ENCODE measurements at places on chromosomes 7 and 10. TPM values are rescaled to one million over a fixed set of nuclear protein-coding genes. Genes with fewer than 3 reads are reported as not detected.

The OR2A42 gene
- not detected for total RNA-seq

GRCh38 chr10:94489107-94489506 lies 56.5 kb upstream of the HELLS start:
- H3K27ac ChIP-seq, result no peak overlapping the region
- no peaks in the 10 kb centered on the region for H3K4me1 ChIP-seq
- peaks cover under 1% of the 10 kb centered on the region for H3K36me3 ChIP-seq

The AQP1 gene
- not detected for total RNA-seq

GRCh38 chr10:90051474-90051873 lies 350.1 kb downstream of the KIF20B start:
- no peaks in the 10 kb centered on the region for H3K27me3 ChIP-seq
- no peak overlapping the region for H3K27ac ChIP-seq
- H3K4me1 ChIP-seq, result no peaks in the 10 kb centered on the region

DNA sequence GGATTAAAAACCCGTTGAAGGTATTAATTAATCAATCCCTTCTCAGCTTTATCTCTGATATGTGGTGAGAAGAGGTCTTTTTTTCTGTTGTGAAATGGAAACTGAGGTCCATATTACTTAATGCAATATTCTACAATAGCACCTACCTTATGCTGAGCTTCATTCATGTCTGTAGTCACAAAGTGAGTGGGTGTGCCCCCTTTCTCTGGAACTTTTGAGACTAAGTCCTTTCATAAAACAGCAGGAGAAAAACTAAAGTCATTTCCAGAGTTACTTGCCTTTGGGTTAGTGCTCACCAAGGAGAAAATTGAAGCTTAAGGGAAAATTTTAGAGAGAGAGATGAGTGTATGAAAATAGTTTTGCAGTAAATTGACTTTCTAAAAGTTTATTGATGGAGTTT lies 61.2 kb downstream of the EXOC4 start:
- no peak overlapping the region for H3K27ac ChIP-seq
- no peak for DNase-seq
- H3K4me3 ChIP-seq, result no peak overlapping the region
- no peaks in the 10 kb centered on the region for H3K27me3 ChIP-seq

The IDI2 gene
- total RNA-seq, result not detected

The EZH2 gene
- total RNA-seq, result 41.3 TPM

DNA sequence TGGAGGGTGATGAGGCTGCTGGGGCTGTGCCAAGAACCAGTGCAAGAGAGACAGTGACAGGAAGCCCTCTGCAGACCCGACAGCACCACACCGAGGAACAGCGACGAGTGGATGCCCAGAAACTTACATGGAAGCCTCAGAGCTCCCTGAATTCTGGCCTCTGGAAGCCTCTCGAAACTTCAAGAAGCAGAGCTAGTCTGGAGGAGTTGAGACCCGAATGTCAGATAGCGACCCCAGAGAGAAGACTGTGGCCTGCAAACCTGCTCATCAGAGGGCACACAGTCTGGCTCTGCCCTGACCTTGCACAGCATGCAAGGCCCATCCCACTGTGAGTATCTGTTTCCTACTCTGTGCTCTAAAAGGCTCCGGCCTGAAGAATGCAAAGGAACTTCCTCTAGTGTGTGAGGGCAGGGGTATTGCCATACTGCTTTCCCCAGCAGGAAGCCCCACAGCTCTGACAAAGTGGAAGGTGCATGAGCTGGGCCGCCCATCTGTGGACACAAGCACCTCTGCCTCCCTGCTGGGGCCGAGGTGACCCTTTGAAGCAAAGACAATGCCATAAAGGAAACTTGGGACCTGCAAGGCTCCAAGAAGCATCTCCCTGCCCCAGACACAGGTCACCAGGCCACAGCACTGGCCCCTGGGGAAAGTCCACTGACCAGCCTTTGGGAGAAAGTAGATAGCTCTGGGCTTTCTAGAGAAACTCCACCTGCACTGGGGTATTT lies 10.5 kb upstream of the C10orf71 start:
- no peak overlapping the region for H3K27ac ChIP-seq
- no peaks in the 10 kb centered on the region for H3K4me1 ChIP-seq
- no peaks in the 10 kb centered on the region for H3K27me3 ChIP-seq
- H3K4me3 ChIP-seq, result no peak overlapping the region
- H3K36me3 ChIP-seq, result no peaks in the 10 kb centered on the region

GRCh38 chr7:31000161-31000693 lies 36.5 kb downstream of the GHRHR start:
- H3K4me1 ChIP-seq, result 0 out of 2 replicates have a peak, but pooled peaks cover 2% of the 10 kb centered on the region
- no peak for DNase-seq
- H3K27me3 ChIP-seq, result no peaks in the 10 kb centered on the region
- no peak overlapping the region for H3K27ac ChIP-seq

GRCh38 chr10:29005988-29006387 lies 282.9 kb upstream of the LYZL1 start:
- peaks cover 16% of the 10 kb centered on the region for H3K36me3 ChIP-seq
- DNase-seq, result no peak
- no peak overlapping the region for H3K27ac ChIP-seq
- no peaks in the 10 kb centered on the region for H3K27me3 ChIP-seq
- H3K4me1 ChIP-seq, result peaks cover 2% of the 10 kb centered on the region

Measured in H9 (cell line).